Activated CD8-positive, alpha-beta memory T cell treated with anti-CD3 and anti-CD28 coated beads for 1 hour (primary cell): ENCODE measurements at places on chromosomes 2 and 18.

DNA sequence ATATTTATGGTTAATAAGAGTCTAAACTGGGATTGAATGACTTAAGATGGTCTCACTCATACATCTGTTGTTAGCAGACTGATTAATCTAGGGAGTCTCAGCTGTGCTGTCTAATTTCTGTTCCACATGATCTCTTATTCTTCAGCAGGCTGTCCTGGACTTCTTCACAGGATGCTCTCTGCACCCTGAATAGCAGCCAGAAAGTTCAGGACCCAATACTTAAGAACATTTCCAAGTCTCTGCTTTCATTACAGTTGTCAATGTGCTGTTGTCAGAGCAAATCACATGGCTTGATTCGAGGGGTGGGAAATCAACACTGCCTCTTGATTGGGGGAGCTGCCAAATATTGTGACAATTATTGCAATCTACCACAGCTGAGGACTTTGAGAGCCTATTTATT is 627.1 kb upstream of the SLC8A1 start:
- DNase-seq: no peak

DNA sequence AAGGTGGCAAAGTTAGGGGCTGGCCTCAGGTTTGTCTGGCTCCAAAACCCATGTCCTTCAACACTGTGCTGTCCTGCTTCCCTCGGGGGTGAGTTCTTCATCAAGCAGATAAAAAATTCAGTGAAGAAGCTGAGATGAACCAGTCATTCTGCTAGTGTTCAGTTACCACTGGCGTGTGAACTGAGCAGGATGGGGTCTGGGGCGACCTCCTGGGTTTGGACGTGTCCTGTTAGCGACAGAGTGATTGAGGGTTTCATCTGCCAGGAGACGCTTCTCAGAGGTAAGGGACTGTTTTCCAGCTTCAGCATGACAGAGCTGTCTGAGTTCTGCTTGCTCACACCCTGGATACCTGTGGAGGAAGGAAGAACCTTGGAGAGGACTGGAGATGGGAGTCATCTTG is 14.6 kb downstream of the CEP68 start:
- no peak for DNase-seq

- no peak for DNase-seq
Measured at GRCh38 chr2:233437439-233437955, 83.2 kb downstream of the DGKD start.

DNA sequence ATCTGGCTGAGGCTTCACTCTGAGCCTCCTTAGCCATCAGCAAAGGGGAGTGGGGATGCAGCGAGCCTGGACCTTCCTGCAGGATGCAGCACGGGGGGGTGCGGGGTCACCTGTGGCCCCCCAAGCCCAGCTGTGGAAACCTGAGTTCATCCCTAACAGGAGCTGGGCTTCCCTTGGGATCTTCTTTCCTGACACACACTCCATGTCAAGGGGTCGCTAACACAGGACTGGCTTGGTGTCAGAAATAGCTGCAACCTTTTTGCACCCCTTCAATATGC is 174.7 kb downstream of the RTP5 start:
- DNase-seq: no peak

- no peak for DNase-seq
Measured at GRCh38 chr2:3217646-3218045, 160.0 kb downstream of the EIPR1 start.

GRCh38 chr18:68764016-68764415 is 33.9 kb upstream of the CCDC102B start:
- DNase-seq: no peak

GRCh38 chr2:60708630-60709320 is 47.3 kb upstream of the PAPOLG start:
- no peak for DNase-seq

GRCh38 chr2:46914578-46915230 is 902 bp downstream of the MCFD2 start:
- no peak for DNase-seq

- no peak for DNase-seq
Measured at GRCh38 chr2:40639320-40639719, 187.4 kb upstream of the SLC8A1 start.

- DNase-seq: no peak
Measured at GRCh38 chr2:128425216-128425615, 106.5 kb upstream of the HS6ST1 start.

- no peak for DNase-seq
Measured at GRCh38 chr2:236882074-236882473, 203.6 kb upstream of the COPS8 start.

GRCh38 chr2:56034258-56034657 is 110.7 kb upstream of the EFEMP1 start:
- no peak for DNase-seq

DNA sequence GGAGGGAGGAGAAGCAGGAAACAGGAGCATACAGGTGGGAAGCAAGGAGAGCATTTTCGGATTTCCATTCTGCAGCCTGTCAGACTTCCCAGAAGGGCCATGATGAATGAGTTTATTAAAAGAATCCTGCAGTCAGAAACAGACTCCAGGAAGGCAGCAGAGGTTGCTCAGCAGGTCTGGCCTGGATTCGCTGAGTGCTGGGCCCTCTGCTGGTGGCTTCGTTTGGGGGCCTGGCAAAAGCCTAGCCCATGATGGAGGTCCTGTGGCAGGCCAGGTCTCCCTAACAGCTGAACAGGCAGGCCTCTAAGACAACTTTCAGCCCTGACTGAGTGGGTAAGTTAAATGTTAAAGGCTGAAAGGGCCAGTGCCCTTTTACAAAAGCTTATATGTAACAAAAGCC is 108.2 kb upstream of the CAPN13 start:
- no peak for DNase-seq

DNA sequence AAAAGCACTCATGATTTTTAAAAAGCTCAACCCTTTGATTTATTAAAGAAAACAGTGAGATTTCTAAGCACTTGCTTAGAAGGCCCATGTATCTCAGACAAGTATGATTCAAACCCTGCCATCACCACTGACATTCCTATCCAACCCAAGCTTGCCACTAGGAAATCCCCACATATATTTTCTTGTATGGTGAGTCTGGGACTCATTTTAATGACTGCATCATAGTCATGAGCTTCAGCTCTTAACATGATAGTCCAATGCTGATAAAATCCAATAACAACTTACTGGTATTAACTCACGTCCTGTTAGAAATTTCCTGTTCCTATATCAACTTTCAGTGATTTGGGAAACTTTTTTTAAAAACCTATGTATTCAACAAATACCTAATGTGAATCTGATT is 39.4 kb upstream of the NCKAP5 start:
- DNase-seq: no peak

- DNase-seq: no peak
Measured at GRCh38 chr18:45357686-45358470, 257.4 kb upstream of the SLC14A2 start.

DNA sequence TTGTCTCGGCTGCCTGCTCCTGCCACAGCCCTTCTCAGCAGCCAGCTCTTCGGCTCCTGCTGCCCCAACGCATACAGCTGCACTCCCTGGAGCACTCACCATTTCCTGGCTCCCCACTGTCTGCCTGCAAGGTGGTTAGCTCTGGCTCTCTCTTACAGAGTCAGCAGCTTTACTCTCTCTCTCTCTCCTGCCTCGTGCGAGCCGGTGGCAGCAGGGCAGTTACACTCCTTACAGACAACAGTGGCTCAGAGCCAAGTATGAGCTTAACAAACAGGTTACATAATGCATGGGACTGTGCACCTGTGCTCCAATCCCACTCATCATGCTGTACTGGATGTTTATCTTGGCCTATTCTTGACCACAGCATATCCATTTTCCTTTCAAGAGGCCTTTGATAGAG is 47.4 kb upstream of the DNAJC10 start:
- DNase-seq: no peak

GRCh38 chr2:109374548-109375130 is 239.1 kb downstream of the SEPTIN10 start:
- DNase-seq: no peak

DNA sequence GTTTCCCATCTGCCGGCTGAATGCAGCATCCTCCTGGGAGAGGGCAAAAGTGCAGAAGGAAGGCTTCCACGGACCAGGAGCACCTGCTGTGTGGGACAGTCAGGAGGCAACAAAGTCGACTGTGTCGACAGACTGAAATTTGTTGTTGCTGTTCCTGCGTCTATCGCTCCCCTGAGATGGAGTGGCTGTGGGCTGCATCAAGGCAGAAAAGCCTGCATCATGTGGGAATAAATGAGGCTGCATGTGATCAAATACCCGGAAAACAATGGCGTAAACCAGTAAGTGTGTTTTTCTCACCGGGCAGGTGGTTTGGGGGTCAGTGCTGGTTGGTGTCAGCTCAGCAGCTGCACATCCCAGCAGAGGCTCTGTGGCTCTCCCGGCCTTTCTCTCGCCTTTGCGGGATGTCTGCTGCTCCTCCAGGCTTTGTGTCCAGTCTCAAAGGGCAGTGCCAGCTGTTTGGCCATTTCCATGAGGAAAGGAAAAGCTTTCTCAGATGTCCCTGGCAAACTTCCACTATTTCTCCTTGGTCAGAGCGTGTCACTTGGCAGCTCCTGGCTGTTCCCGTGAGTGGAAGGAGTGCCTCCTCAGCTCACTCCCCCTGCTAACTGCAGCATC is 262.4 kb downstream of the NDUFA10 start:
- DNase-seq: no peak

DNA sequence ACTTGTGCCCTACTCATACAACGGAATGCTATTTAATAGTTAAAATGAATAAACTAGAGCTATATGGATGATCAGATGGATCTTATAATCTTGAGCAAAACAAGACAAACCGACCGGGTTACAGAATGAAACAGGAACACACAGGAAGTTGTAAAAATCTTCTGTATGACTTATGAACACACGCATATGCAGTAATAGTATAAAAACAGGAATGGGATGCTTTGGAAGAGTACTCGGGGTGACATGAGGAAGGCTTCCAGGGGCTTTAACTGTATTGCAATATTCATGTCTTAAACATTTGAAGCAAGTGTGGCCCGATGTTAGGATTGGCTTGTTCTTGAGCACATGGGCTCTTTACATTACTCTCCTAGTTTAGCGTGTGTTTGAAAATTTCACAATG is 14.9 kb upstream of the E2F6 start:
- DNase-seq: no peak

GRCh38 chr2:60505880-60506260 is 47.6 kb downstream of the BCL11A start:
- DNase-seq: no peak

GRCh38 chr2:67466734-67467133 is 69.6 kb downstream of the ETAA1 start:
- no peak for DNase-seq

- DNase-seq: no peak
Measured at GRCh38 chr2:84832772-84833461, 48.0 kb downstream of the TRABD2A start.

DNA sequence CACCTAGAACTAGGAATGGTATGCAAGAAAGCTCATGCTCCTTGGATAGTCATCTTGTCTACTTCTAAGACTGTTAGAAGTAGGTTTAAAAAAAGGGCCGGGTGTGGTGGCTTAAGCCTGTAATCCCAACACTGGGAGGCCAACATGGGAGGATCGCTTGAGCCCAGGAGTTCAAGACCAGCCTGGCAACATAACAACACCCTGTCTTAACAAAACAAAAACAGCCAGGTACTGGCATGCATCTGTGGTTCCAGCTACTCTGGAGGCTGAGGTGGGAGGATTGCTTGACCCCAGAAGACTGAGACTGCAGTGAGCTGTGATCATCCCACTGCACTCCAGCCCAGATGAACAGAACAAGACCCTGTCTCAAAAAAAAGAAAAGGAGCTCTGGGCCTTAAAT is 19.9 kb downstream of the PNO1 start:
- DNase-seq: no peak
